Esophagus mucosa (tissue), 1 donor: ENCODE measurements at places on chromosomes 12 and 14. TPM values are rescaled to one million over a fixed set of nuclear protein-coding genes. Genes with fewer than 3 reads are reported as not detected.

- peak; percentile 34 for ATAC-seq
Measured at GRCh38 chr12:6361834-6362233, 13.5 kb downstream of the SCNN1A start.

DNA sequence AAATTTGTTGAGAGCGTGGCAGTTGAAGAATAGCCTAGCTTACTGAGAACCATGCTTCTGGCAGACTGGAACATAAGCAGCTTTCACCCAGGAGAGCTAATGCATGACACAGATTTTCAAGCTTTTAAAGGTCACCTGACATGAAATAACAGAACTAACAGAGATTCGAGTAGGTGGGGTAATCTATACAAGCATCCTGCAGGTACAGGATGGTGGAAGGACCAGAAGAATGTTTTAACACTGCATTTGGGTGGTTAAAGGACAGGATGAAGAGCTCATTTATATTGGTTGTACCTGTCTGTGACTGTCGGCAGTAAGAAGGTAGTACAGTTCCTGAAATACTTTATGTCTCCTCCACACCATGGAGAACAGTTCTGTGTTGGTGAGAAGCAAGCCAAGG, 8.9 kb downstream of the PELI2 start:
- ATAC-seq: no peak

DNA sequence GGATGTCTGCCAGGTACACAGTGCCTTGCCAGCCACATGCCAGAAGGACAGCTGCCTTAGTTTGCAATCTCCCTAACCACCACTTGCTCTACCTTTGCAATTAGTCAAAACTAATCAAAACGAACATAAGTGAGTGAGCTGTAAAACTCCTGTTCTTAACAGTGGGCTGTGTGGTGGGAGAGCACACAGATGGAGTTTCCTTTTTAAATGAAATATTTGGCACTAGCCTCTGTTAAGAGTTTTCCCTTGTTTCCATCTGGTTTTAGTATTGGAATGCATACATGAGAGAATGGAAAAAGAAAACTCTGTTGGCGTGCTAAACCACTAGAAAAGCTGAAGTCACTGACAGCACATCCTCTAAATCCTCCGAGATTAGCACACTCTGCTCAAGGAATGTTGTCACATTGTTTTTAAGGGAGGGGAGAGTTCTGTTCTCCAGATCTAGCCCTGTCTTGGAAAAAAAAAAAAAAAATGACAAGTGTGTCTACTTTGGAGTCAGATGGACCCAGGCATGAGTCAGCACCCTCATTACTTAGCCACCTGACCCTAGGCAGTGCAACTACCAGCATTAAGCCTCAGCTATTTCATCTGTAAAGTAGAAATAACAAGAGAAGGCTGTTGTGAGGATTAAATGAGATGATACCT, 83.9 kb downstream of the STXBP6 start:
- peak; percentile 59 for ATAC-seq

The MFAP5 gene
- 3.3 TPM for total RNA-seq

The PPP2R5E gene
- 40.4 TPM for total RNA-seq

The TAS2R50 gene
- 0.68 TPM for total RNA-seq

The AVPR1A gene
- 0.36 TPM for total RNA-seq

The SLC6A12 gene
- total RNA-seq: 0.12 TPM
